Chondrocyte (in vitro differentiated cells): ENCODE measurements at places on chromosomes 5 and 9. TPM values are rescaled to one million over a fixed set of nuclear protein-coding genes. Genes with fewer than 3 reads are reported as not detected.

- DNase-seq: no peak
- no peaks in the 10 kb centered on the region for H3K36me3 ChIP-seq
These were observed 47.8 kb downstream of the PAM start for GRCh38 chr5:102802708-102803458.

GRCh38 chr5:63553073-63553472 is 409.2 kb downstream of the HTR1A start:
- H3K27ac ChIP-seq: no peak overlapping the region
- H3K36me3 ChIP-seq: no peaks in the 10 kb centered on the region
- no peaks in the 10 kb centered on the region for H3K4me1 ChIP-seq
- DNase-seq: no peak

GRCh38 chr5:175444060-175444904 is at the start of gene DRD1:
DRD1 (minus strand) TSS chr5:175444182; CDS start chr5:175443099, 1,083 bp downstream.
- no peaks in the 10 kb centered on the region for H3K36me3 ChIP-seq
- H3K27ac ChIP-seq: no peak within 1 kb of the TSS
- peak within 1 kb of the TSS; percentile 57 for H3K4me3 ChIP-seq
- DNase-seq: no peak

DNA sequence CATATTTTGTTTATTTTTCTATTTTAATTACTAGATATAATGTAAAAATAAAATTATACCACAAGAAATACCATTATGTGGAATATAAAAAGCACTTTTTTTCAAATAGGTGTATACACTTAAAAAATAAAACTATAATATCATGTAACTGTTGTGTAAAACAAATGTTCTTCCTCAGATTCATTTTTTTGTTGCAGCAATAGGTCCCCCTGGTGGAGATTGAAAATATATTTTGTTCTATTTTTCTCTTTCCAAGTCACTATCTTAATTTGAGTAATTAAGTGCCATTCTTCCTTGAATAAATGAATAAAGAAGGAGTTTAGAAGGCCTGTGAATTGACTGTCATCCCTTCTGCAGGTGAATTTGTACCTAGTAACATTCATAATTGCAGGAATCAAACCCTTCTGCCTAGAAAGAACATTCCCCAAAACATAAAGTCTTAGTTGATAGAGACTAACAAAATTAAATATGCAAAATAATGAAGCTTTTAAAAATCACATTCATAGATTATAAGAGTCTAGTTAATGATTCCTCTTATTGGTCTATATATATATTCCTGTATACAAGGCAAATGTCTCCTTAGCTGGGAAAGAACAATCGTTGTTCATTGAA is 23.4 kb downstream of the CETN3 start:
- no peak for DNase-seq
- no peaks in the 10 kb centered on the region for H3K4me1 ChIP-seq
- no peak overlapping the region for H3K27ac ChIP-seq
- no peaks in the 10 kb centered on the region for H3K27me3 ChIP-seq
- H3K36me3 ChIP-seq: no peaks in the 10 kb centered on the region

DNA sequence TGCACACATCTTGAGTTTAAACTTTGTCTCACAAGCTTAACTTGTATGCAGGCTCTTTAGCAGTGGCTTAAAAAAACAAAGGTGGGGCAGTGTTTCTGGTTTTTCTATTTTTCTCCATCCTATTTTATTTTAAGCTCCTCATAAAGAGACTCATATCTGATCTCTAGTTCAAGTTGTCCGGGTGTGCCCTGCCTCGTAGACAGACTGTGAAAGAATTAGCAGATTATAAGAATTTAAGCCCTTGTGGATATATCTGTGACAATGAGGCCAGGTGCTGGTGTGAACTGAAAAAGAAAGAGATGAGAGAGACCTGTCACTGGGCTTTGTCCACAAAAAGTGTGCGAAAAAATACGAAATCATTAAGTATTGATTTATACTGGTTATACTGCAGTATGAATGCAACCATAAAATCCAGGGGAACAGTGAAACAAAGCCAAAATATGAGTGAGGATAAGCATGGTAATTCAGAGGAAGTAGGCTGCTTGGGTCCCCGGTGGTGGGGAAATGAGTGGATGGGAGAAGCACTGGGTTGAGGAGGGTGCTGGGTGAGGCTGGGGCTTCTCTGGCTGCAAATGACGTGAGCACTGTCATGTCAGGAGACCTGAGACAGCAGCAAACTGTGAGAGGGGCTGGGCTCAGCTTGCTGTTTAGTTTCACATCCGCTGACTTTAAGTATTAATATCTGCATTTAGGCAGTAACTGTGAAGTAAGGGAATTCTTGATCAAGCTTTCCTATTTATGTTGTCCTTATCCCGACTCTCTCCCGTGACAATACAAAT is 179.7 kb upstream of the ANKRD55 start:
- H3K4me3 ChIP-seq: no peak overlapping the region
- no peak for DNase-seq
- H3K4me1 ChIP-seq: peaks cover 49% of the 10 kb centered on the region
- no peak overlapping the region for H3K27ac ChIP-seq

The TBC1D2 gene
- 24.3 to 30.8 TPM (median 24.5 TPM) in 3 replicates for total RNA-seq

DNA sequence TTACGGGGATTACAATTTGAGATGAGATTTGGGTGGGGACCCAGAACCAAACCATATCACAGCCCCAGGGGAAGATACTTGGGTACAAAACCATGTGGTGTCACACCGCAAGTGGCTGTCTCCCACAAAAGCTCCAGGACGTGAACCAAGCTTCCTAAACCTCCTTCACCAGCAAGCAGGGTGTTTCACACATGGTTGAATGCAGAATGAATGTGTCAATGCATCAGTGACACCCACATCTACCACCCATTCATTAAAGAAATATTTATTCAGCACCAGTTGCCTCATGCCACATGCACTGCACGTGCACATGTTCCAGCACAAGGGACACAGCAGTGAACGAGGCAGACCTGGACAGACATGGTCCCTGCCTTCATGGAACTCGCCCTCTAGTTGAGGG is 70.9 kb upstream of the SPOCK1 start:
- H3K4me3 ChIP-seq: no peak overlapping the region
- H3K36me3 ChIP-seq: no peaks in the 10 kb centered on the region
- DNase-seq: no peak

DNA sequence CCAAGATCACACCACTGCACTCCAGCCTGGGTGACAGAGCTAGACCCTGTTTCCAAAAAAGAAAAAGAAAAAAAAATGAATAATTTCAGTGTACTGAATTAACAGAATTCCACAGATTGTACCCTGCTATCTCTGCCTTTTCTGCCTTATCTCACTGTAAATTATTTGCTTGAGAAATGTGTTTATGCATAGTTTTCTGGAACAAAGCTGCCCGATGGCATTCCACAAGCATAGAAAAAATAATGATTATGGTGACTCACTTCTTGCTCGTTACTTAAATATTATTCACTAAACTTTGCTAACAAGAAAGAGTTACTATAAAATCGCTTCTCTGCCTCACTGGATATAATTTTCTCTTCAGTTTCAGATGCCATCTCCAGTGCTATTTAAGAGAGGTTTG is 88.7 kb upstream of the FAM169A start:
- no peak overlapping the region for H3K4me3 ChIP-seq
- H3K27me3 ChIP-seq: no peaks in the 10 kb centered on the region
- H3K36me3 ChIP-seq: peaks cover 2% of the 10 kb centered on the region
- peaks cover 44% of the 10 kb centered on the region for H3K4me1 ChIP-seq
- H3K27ac ChIP-seq: peak overlapping the region; percentile 24
- DNase-seq: no peak

GRCh38 chr5:56814361-56814962 is 887 bp upstream of the MAP3K1 start:
- H3K27me3 ChIP-seq: no peaks in the 10 kb centered on the region
- H3K27ac ChIP-seq: peak overlapping the region; percentile 71
- peaks cover 30% of the 10 kb centered on the region for H3K4me1 ChIP-seq
- no peaks in the 10 kb centered on the region for H3K36me3 ChIP-seq

DNA sequence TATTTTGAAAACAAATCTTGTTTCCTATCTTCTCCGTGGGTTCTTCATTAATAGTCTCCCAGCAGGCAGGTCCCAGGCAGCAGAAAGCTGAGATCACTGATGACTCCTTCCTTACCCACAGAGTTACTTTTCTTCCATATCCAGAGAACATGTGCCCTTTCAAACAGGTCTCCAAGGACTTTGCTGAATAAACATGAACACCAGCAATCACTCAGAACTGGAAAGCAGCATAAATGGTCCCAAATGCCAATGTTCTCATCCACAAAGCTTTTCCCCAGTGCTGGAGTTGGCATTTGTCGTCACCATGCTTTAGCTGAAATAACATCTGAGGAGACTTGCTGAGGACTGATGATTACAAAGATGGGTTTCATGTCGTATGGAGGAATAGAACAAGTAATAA is 134.0 kb downstream of the YIPF5 start:
- H3K36me3 ChIP-seq: no peaks in the 10 kb centered on the region
- H3K27me3 ChIP-seq: no peaks in the 10 kb centered on the region
- peaks cover 9% of the 10 kb centered on the region for H3K4me1 ChIP-seq
- H3K27ac ChIP-seq: peak overlapping the region; percentile 47

DNA sequence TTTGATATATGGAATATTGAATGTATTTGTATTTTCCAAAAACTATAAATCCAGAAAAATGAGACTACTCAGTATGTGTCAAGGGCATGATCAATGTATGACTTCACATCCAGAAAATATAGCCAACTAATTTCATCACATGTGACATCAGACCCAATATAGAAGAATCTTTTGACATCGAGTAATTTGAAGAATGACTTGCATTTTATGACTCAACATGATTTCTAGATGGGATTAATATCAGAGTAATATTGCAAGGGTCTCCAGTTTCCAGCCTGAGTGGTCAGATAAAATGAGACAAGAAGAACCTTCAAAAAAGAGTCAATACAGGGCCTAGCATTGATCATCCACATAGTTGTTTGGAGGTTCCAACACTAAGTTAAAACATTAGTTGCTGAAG is 467.5 kb upstream of the PAPPA start:
- no peak for DNase-seq
- H3K4me3 ChIP-seq: no peak overlapping the region
- no peak overlapping the region for H3K27ac ChIP-seq
- no peaks in the 10 kb centered on the region for H3K27me3 ChIP-seq
- H3K4me1 ChIP-seq: peaks cover 7% of the 10 kb centered on the region
- H3K36me3 ChIP-seq: peaks cover 14% of the 10 kb centered on the region

The PLPP6 gene
- 4.3 to 5.9 TPM (median 5.0 TPM) in 3 replicates for total RNA-seq
